Progenitor cell of endocrine pancreas (in vitro differentiated cells): ENCODE measurements at places on chromosomes 1 and 21.

DNA sequence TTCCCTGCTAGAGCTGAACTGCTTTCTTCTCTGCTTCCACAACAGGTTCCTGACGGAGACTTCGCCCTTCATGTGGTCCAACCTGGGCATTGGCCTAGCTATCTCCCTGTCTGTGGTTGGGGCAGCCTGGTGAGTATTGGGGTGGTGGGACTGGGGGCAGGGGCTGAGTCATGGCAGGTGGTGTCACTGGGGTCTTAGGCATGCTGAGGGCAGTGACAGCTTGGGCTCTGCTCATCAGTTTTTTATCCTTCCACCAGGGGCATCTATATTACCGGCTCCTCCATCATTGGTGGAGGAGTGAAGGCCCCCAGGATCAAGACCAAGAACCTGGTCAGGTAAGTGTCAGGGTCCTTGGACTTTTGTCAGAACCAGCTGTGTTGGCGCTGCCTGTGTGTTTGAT, 1.3 kb downstream of the ATP6V0B start:
- no peak for DNase-seq

- no peak for DNase-seq
Observed at GRCh38 chr1:156899956-156900718, 6.6 kb downstream of the PEAR1 start.

GRCh38 chr1:1210726-1211540, 3.0 kb downstream of the TNFRSF4 start:
- no peak for DNase-seq

GRCh38 chr1:244839656-244840055, 4.2 kb downstream of the COX20 start:
- DNase-seq, result no peak

DNA sequence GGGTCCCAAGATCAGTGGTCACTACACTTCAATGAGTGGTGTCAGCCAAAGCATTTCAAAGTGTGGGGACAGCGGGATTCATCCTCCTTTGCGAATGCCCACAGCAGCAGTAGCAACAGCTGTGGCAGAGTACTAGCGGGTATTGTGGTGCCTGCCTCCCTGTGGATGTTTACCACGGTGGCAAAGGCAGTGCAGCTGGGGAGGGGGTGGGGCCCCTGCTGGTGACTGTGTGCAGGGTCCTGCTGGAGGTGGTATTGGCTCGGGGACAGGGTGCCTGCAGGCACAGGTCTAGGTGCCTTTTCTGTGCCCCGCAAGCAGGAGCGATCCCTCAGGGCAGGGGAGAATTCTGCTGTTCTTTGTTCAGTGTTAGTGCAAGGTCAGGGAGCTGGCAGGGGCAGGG, 415.7 kb downstream of the USP25 start:
- no peak for DNase-seq

- DNase-seq, result no peak
Observed at GRCh38 chr1:160548960-160549664, 26.1 kb upstream of the SLAMF6 start.

GRCh38 chr1:101300916-101301315, 64.1 kb downstream of the S1PR1 start:
- no peak for DNase-seq

GRCh38 chr21:35357041-35357780, 308.1 kb upstream of the RUNX1 start:
- DNase-seq, result no peak

GRCh38 chr1:222829868-222830267, 15.0 kb downstream of the DISP1 start:
- no peak for DNase-seq

- DNase-seq, result no peak
Observed at GRCh38 chr1:61420909-61421835, 303.8 kb downstream of the TM2D1 start.

DNA sequence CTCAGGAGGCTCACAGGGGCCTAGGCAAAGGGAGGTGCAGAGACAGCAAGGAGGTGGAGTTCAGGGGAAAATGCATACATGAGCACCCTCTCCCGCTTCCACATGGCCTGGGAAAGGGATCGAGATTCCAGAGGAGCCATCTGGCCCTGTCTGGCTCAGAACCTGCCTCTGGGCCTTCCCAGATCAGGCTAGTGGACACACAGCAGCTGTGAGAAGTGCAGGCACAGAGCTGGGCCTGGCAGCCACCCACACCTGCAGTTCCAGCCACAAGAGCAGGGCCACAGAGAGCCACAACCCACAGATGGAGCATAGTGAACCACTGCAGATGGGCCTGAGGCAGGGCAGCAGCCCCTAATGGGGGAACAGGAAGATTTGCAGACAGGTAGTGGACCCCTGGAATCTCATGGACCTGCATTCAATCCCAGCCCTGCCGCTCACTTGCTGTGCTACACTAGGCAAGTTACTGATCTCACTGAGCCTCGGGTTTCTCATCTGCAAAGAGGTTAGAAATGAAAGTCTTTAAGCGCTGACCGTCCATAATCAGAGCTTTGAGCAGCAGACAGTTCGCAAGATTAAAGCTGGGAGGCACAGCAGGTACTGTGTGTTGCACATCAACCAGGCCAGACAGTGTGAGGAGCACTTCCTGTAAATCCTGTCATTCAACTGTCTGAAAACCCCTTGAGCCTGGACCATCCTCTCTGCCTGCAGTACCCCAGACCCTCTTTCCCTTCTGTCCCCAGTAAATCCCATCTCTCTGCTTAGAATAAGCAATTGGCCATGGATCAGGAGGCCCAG, 58.0 kb downstream of the MATN1 start:
- DNase-seq, result no peak

- DNase-seq, result no peak
Observed at GRCh38 chr1:200022239-200022804, 5.2 kb upstream of the NR5A2 start.
